ENCODE measurements at places on chromosomes 1 and 21.

- no peak for DNase-seq
These were observed 104.2 kb upstream of the BARHL2 start for GRCh38 chr1:90821152-90821787.

DNA sequence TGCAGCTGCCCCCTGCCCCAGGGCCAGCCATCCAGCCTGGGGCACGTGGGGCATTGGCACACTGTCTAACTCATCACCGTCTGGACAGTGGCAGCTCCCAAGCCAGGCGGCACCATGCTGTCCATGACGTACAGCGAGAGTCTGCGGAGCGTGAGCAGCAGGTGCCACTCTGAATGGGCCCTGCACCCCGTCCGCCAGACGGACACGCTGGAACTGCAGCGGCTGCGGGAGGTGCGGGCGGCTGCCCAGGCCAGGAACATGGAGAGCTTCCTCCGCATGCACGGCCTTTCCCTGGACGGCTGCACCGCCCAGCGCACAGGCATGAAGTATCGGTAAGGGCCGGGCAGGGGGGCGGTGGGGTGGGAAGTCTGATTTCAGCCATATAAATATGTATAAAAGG lies 5.7 kb downstream of the KCNAB2 start:
- DNase-seq, result no peak

DNA sequence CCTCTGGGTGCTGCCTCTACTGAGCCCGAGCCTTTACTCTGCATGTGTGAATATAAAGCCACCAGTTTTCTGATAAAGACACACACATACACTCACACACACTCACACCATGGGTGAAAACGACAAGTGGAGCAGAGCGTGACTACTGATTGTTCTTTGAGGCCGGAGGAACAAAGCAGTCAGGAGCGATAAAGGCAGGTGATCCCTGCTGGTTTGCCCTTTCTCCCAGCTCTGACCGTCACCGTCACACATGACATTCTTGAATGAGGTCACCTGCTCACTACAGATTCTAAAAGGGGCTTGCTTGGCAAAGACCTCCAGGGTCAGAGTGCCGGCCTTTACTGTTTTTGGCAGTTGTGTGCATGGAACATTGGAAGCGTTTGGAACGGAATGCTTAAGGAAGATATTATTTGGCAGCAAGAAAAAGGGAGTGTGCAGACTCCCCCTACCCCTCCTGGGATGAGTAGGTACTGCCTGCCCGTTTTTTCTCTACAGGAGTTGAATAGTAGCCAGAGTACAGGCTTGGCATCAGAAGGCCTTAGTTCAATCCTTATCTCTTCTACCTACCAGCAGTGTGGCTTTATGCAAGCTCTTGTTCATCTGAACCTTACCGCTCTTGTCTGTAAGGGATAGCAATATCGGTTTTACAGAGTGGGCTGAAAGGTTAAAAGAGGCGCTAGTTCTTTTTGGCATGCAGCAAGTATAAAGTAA lies 79.7 kb downstream of the PBX1 start:
- DNase-seq, result no peak

GRCh38 chr1:52836035-52836434 lies 6.5 kb upstream of the ZYG11A start:
- DNase-seq, result no peak

GRCh38 chr1:64974288-64974825 lies 8.0 kb upstream of the JAK1 start:
- DNase-seq, result no peak

DNA sequence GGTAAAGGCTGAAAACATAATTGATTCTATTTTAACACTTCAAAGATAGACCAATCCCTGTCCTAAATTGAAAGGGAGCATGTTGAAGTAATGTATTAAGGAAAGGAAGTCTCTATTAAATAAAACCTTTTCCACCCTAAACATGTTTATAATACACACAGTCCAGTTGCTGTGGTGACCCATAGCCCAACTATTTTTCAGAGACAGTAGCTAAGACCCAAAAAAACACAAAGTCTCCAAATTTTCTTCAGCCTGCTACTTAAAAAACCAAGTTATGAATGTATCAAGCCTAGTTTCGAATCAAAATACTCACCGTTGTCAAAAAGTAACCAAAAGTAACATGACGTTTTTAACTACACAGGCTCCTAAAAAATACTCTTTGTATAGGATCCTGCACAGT lies 1.6 kb downstream of the ELK4 start:
- DNase-seq, result no peak

DNA sequence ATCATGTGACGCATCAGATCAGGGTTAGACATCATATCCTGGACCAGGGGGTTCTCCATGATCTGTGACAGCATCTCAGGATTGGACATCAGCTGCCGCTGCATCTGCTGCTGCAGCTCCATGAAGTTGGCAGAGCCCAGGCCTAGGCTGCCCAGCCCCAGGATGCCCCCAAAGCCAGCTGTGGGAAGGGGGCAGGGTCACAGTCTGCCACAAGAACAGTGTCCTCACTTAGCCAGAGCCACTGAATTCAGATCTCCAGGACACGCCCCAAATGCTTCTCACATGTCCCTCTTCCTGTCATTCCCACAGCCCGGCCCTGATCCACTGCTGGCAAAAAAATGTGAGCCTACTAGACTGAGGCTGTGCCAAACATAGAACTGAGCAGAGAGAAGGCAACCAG lies 3.2 kb downstream of the UBQLN4 start:
- no peak for DNase-seq

DNA sequence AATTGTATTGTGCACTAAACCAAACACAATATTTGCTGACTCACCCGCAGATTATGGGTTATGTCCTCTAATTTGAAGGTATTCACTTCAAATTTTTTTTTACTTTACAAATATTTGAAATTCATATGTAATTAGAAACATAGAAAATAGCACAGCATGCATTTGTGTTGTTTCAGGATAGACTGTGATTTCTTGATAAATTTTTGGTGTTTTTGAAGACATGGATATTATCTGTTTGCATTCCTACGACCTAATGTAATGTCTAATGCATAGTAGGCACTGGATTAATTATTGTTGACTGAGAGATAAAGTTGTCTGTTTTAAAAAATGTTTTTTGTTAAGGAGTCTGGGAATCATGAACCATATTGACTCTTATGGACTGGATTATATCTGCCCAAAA lies 850.2 kb downstream of the BRINP3 start:
- DNase-seq, result no peak

GRCh38 chr1:10778640-10779039 lies 17.8 kb downstream of the CASZ1 start:
- no peak for DNase-seq

- peak; percentile 95 for DNase-seq
These were observed at the start of gene SETD4 for GRCh38 chr21:36060159-36060921. TSS of gene SETD4 (minus strand) at chr21:36060526. CDS start at chr21:36058888, 1,638 bp downstream.

DNA sequence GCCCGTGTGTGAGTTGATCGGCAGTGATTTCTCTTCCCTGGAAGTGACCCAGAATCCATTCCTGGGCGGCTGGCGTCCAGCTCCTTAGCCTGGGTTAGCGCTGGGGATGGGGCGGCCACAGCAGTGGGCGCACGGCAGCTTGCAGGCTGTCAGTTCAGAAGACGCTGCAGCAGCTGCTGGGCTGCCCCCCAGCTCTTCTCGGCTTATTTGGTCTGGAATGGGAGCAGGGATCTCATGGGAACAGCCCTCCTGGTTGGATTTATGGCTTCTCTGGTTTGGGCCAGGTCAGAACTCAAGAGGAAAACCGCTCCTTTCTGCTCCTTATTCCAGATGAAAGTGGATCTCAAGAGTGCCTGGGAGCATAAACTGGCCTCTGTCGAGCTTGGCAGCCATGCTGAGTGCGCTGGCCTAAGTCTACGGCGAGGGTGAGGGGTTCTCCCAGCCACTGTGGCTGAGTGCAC lies 148.2 kb downstream of the PRDM16 start:
- DNase-seq, result no peak

- DNase-seq, result no peak
These were observed 136.5 kb upstream of the POU3F1 start for GRCh38 chr1:38183096-38183495.

DNA sequence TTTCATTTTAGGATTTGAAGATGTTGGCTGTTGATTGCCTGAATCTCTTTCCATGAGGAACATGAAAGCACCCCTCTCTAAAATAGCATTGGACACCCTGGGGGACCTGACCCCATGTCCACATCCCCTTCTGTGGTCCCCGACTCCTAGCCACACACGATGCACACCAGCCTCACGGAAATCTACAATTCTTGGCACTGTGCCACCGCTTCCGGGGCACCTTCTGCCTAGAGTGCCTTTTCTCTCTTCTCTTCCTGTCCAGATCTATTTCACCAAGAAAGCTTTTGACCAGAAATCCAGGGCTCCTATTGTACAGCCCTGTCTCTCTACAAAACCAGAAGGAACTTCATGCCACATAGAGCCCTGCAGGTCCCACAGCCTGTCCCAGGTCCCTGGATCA lies 50.3 kb downstream of the MYSM1 start:
- DNase-seq, result peak; percentile 6

DNA sequence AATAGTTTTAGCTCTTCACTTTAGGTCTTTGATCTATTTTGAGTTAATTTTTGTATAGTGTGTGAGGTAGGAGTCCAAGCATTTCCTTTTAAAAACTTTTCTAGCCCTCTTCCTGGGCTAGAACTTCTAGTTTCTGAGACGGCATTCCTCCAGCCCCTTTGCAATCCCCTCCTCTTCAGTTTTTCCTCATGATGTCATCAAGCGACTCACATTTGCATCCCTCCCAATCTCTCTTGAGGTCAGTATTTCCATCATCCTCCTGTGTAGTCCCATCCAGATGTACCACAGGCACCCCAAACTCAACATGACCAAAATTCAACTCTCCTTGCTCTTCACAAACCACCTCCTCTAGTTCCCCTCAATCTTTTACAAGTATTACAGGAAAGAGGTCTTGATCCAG lies 10.7 kb downstream of the HMGN2 start:
- DNase-seq, result no peak

DNA sequence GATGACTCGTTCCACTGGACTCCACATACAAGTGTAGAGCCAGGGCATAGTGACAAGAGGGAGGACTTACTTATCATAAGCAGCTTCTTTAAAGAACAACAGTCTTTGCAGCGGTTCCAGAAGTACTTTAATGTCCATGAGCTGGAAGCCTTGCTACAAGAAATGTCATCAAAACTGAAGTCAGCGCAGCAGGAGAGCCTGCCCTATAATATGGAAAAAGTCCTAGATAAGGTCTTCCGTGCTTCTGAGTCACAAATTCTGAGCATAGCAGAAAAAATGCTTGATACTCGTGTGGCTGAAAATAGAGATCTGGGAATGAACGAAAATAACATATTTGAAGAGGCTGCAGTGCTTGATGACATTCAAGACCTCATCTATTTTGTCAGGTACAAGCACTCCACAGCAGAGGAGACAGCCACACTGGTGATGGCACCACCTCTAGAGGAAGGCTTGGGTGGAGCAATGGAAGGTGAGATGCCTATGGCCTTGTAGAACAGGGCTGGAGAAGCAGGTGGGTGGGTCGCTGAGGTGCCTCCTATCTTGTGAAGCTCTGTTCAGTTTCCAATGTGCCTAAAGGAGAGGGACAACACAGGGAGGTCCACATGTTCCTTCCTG lies 12.1 kb downstream of the MIA3 start:
- DNase-seq, result no peak

DNA sequence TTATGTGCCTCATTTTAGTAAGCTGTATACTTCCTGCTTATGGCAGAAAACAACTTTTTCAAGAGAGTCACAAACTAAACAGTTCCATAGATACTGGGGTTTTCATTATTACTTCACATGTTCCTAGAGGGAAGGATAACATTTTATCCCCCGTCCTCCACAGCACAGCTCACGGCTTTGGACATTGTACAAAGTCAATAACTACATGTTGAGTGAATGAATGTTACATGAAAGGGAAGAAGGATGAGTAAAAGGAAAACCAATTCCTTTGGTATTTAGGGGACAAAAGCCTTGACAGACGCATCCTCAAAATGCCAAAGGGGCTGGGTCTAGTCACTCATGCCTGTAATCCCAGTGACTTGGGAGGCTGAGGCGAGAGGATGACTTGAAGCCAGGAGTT lies 14.8 kb downstream of the PI4KB start:
- no peak for DNase-seq

GRCh38 chr1:7615138-7615537 lies 156.0 kb upstream of the VAMP3 start:
- DNase-seq, result peak; percentile 37

GRCh38 chr1:234222561-234223280 lies 150.5 kb upstream of the COA6 start:
- no peak for DNase-seq

GRCh38 chr1:202319381-202320080 lies 22.2 kb downstream of the UBE2T start:
- DNase-seq, result no peak

GRCh38 chr1:75980972-75981897 lies 49.0 kb upstream of the ASB17 start:
- DNase-seq, result no peak

DNA sequence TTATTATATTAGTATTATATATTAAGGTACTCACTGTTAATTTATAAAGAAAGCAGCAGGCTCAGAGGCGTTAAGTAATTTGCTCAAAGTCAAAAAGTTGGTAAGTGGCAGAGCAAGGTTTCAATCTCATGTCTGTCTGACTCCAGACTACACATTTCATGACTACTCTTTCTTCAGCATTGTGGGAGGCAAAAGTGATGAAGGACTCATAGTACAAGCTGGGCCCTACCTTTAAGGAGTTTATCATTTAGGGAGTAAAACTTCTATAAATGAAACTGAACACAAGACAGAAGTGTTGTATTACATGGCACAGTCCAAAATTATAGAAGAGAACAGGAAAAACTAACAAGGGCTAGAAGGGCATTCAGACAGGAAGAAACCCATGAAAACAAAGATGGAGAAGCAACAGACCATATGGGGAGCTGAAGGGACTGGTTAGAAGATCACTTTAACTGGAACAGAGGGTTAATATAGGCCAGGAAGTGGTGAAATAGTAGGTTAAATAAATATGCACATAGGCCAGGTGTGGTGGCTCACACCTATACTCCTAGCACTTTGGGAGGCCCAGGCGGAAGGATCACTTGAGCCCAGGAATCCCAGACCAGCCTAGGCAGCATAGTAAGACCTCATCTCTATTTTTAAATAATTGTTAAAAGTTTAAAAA lies 11.5 kb downstream of the SORT1 start:
- DNase-seq, result no peak

DNA sequence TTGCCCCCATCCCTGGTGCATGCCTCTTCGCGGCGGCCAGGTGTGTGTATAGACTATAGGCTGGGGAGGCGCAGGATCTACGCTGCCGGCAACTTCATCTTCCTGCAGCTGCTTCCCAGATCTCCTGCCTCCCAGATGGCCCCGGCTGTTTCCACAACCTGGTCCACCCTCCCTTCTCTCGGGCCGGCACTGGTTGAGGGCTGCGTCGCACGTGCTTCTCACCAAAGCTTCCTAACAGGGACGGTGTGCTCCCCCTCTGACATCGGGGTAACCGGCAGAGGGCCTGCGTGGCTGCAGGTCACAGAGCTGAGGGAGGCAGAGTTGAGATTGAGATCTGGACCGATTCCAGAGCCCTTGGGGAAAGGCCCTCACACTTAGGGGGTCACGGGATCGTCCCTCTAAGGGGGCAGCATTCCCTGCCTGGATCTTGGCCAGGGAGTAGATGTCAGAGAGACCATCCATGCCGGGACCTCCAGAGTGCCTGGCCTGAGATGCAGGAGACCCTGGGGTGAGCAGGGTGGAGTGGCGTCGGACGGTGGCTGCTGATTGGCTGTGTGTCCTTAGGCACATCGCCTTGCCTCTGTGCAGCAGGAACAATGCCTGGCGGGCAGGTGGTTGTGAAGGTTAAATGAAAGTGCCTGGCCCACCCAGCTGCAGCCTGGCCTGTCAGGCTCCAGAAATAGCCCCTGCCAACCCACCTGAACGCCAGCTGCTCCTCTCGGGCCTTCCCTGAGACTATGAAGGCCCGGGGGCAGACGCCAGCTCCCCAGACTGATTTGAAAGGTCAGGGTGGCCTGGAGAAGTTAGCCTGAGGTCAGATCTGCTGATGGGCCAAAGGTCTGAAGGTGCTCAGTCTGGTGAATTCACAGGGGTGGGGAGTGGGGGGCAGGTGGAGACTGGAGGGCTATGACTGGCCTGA lies 6.1 kb upstream of the MASP2 start:
- DNase-seq, result no peak
